ENCODE measurements at places on chromosomes 5 and 9.
A peak's percentile ranks its signal among the peaks of the same experiment; 100 is the strongest.

- H3K4me3 ChIP-seq, result no peak overlapping the region
- peaks cover 10% of the 10 kb centered on the region for H3K4me1 ChIP-seq
- no peak overlapping the region for H3K27ac ChIP-seq
- no peaks in the 10 kb centered on the region for H3K27me3 ChIP-seq
- DNase-seq, result no peak
Measured at GRCh38 chr9:35763803-35764202, 9.7 kb upstream of the MSMP start.

GRCh38 chr9:89634995-89635742 lies 30.4 kb downstream of the GADD45G start:
- no peak for DNase-seq
- no peaks in the 10 kb centered on the region for H3K27me3 ChIP-seq
- H3K27ac ChIP-seq, result no peak overlapping the region
- H3K4me1 ChIP-seq, result peaks cover 8% of the 10 kb centered on the region
- no peak overlapping the region for H3K4me3 ChIP-seq

- H3K4me3 ChIP-seq, result peak within 1 kb of the TSS; percentile 85
- H3K4me1 ChIP-seq, result peaks cover 20% of the 10 kb centered on the region
- H3K36me3 ChIP-seq, result no peaks in the 10 kb centered on the region
- H3K27ac ChIP-seq, result peak within 1 kb of the TSS; percentile 93
- peak; percentile 76 for DNase-seq
- H3K27me3 ChIP-seq, result no peaks in the 10 kb centered on the region
Measured at GRCh38 chr5:65721720-65722574, at the start of the genes NLN and SGTB. Gene NLN (plus strand): TSS chr5:65722205. CDS start chr5:65722374, 169 bp downstream. Gene SGTB (minus strand): TSS chr5:65722109. CDS start chr5:65720807, 1,302 bp downstream.

DNA sequence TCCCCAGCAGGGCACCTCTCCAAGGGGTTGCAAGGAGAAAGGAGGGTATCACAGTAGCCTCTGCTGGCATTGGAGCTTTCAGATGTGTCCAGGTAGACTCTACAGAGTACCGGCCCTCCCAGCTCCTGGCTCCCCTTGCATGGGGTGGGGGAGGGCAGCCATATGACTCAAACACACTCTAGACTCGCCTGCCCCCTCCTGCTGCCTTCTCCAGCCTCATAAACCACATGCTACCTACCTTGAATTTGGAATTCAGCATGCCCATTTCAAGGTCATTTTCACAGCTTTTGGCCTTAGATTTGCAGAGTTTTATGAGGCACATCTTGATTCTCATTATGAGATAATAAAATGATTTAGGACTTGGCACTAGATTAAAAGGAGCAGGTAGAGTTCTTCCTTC lies 32.8 kb upstream of the SMIM32 start:
- no peaks in the 10 kb centered on the region for H3K4me1 ChIP-seq
- H3K27me3 ChIP-seq, result peaks cover 59% of the 10 kb centered on the region
- no peak overlapping the region for H3K4me3 ChIP-seq

GRCh38 chr5:104096451-104096850 lies 533.9 kb upstream of the NUDT12 start:
- no peak overlapping the region for H3K4me3 ChIP-seq
- H3K36me3 ChIP-seq, result no peaks in the 10 kb centered on the region
- peaks cover 34% of the 10 kb centered on the region for H3K4me1 ChIP-seq
- no peak for DNase-seq
- no peaks in the 10 kb centered on the region for H3K27me3 ChIP-seq

GRCh38 chr9:9170439-9171134 lies 1371.0 kb upstream of the DMAC1 start:
- no peak for DNase-seq
- H3K27ac ChIP-seq, result no peak overlapping the region
- H3K4me3 ChIP-seq, result no peak overlapping the region
- H3K4me1 ChIP-seq, result peaks cover 7% of the 10 kb centered on the region
- H3K27me3 ChIP-seq, result peaks cover 2% of the 10 kb centered on the region

DNA sequence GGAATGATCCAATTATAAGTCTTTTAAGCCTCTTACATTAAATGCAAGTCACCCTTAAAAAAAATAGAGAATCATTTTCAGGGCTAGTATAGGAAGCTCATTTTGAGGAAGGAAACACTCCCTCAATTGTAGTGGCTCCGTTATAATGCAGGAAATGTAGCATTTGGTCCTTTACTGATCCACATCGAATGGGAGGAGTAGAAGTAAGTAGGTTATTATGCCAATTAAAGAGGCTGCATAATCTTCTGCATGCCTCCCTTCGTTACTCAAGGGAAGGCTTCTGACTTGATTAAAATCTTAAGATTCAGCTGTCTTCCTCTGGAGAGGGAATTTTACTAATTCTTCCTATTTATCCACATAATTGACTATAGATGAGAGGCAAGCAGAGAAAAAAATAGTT lies 579.2 kb upstream of the COX7C start:
- no peak overlapping the region for H3K4me3 ChIP-seq
- H3K36me3 ChIP-seq, result no peaks in the 10 kb centered on the region
- H3K27ac ChIP-seq, result no peak overlapping the region
- H3K27me3 ChIP-seq, result no peaks in the 10 kb centered on the region
- DNase-seq, result no peak

GRCh38 chr5:141513627-141514329 lies 24.9 kb downstream of the PCDHGC5 start:
- peak overlapping the region; percentile 95 for H3K27ac ChIP-seq
- H3K4me3 ChIP-seq, result peak overlapping the region; percentile 79
- no peaks in the 10 kb centered on the region for H3K27me3 ChIP-seq
- peaks cover 12% of the 10 kb centered on the region for H3K36me3 ChIP-seq
- peak; percentile 81 for DNase-seq
- peaks cover 50% of the 10 kb centered on the region for H3K4me1 ChIP-seq

DNA sequence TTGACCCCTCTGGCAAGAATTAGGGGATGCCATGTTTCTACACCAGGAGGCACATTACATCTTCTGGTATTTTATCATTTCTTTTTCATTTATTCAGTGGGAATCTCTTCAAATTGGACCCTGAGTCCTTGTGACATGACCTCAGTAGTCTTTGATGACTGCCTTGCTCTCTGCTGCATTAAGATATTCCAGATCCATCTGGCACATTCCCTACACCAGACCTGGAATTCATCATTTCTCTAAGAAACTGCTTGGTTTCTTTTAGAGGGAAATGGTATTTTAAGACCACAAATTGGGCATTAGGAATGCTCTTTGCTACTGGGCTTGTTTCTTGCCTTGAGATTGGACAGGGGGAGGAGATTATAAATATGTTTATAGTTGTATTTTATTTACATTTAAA lies 61.0 kb downstream of the GALNT10 start:
- H3K4me1 ChIP-seq, result peaks cover 6% of the 10 kb centered on the region
- no peaks in the 10 kb centered on the region for H3K27me3 ChIP-seq
- no peak overlapping the region for H3K27ac ChIP-seq
- DNase-seq, result no peak

GRCh38 chr5:177980743-177981151 lies 15.3 kb downstream of the PROP1 start:
- peaks cover 7% of the 10 kb centered on the region for H3K4me1 ChIP-seq
- no peak overlapping the region for H3K4me3 ChIP-seq
- no peaks in the 10 kb centered on the region for H3K36me3 ChIP-seq
- no peak for DNase-seq

GRCh38 chr9:90903766-90904424 lies 102.3 kb downstream of the SYK start:
- DNase-seq, result no peak
- no peak overlapping the region for H3K4me3 ChIP-seq
- no peaks in the 10 kb centered on the region for H3K4me1 ChIP-seq
- H3K27me3 ChIP-seq, result no peaks in the 10 kb centered on the region

- H3K4me1 ChIP-seq, result no peaks in the 10 kb centered on the region
- H3K27me3 ChIP-seq, result peaks cover 10% of the 10 kb centered on the region
- no peak overlapping the region for H3K4me3 ChIP-seq
- H3K27ac ChIP-seq, result no peak overlapping the region
- no peaks in the 10 kb centered on the region for H3K36me3 ChIP-seq
Measured at GRCh38 chr5:152514827-152515397, 109.8 kb upstream of the NMUR2 start.

- H3K27ac ChIP-seq, result peak overlapping the region; percentile 83
- no peaks in the 10 kb centered on the region for H3K27me3 ChIP-seq
Measured at GRCh38 chr9:114172981-114173833, 17.9 kb downstream of the COL27A1 start.

- H3K27ac ChIP-seq, result no peak overlapping the region
- no peak for DNase-seq
- H3K27me3 ChIP-seq, result peaks cover 1% of the 10 kb centered on the region
Measured at GRCh38 chr5:88875341-88876234, 7.4 kb downstream of the MEF2C start.

- no peak overlapping the region for H3K4me3 ChIP-seq
- H3K36me3 ChIP-seq, result peaks cover 4% of the 10 kb centered on the region
- DNase-seq, result no peak
- no peak overlapping the region for H3K27ac ChIP-seq
- H3K4me1 ChIP-seq, result peaks cover 4% of the 10 kb centered on the region
- peaks cover 2% of the 10 kb centered on the region for H3K27me3 ChIP-seq
Measured at GRCh38 chr9:101126556-101126955, 98.0 kb downstream of the PLPPR1 start.

DNA sequence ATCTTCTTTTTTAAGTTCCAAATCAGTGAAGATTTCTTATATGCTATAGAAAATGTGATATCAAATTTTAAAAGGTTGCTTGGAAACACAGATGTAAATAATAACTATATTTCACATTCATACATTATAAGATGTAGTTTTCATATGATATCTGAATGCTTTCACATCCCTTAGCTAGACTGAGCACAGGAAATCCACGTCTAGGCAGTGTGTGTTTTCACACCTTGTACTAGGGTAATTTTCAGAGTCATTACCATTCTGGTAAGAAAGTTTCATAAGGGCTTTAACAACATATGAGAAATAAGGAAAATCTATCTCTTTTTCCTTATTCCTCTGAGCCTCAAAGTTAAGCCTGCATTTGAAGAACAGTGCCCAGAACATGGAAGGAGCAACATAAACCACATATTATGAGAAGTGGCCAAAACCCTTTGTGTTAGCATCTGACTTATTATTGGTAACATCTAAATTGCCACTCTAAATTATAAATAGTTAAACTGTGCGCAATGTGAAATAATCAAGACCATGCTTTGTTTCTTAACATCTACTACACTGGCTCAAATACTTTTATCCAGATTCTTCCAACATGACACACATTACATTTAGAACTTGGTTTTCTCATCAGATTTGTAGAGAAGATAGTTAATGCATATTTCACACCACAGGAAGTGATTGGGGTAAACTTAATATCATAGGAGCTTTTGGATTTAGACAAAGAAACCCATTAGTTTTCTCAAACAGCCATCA lies 113.3 kb downstream of the PPP2R2B start:
- peaks cover 4% of the 10 kb centered on the region for H3K36me3 ChIP-seq
- H3K4me1 ChIP-seq, result peaks cover 41% of the 10 kb centered on the region
- no peaks in the 10 kb centered on the region for H3K27me3 ChIP-seq
- no peak overlapping the region for H3K4me3 ChIP-seq
- no peak for DNase-seq

- H3K27me3 ChIP-seq, result no peaks in the 10 kb centered on the region
- H3K4me1 ChIP-seq, result peaks cover 6% of the 10 kb centered on the region
- no peak overlapping the region for H3K4me3 ChIP-seq
- no peak for DNase-seq
- H3K36me3 ChIP-seq, result no peaks in the 10 kb centered on the region
- no peak overlapping the region for H3K27ac ChIP-seq
Measured at GRCh38 chr5:64269164-64269563, 103.5 kb downstream of the RNF180 start.

- no peaks in the 10 kb centered on the region for H3K36me3 ChIP-seq
- no peak overlapping the region for H3K27ac ChIP-seq
- H3K4me1 ChIP-seq, result peaks cover 12% of the 10 kb centered on the region
- H3K27me3 ChIP-seq, result peaks cover 7% of the 10 kb centered on the region
Measured at GRCh38 chr9:122158202-122158601, 1.4 kb downstream of the NDUFA8 start.

DNA sequence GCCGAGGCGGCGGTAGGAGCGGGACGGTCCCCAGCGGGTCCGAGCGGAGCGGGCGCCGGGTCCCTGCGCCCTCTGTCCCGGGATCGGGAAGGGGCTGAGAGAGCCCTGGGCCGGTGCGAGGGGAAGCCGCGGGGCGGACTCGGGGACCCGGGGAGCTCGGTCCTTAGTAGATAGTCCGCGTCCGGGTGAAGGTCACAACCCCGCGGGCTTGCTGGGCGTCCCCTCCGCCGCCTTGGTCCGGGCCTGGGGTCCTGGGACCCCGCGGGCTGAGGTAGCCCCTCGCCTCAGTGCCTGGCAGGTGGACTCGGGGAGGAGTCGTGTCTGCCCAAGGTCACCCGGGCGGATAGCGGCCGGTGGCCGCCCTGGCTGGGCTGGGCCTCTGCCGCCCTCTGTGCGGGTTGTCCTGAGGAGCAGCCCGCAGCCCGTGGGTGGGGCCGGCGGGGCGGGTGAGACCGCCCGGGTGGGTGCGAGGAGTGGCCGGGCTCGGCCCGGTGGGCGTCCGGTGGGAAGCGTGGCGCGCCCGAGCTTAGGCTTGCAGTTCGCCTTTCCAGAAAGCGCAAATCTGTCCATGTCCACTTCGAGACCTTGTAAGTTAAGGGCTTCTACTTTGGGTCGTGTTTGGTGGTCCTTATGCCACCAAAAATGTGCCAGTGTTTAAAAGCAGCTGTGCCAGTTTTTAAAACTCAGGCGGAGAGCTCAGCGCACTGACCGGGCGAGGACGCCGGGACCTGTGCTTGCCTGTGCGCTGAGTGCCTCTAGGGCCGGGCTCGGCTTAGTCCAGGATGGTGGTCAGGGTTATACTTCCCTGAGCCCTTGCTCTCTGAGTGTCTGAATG lies 554 bp downstream of the SDHA start:
- DNase-seq, result peak; percentile 49
- H3K36me3 ChIP-seq, result peaks cover 12% of the 10 kb centered on the region
- peak overlapping the region; percentile 92 for H3K4me3 ChIP-seq
- H3K4me1 ChIP-seq, result peaks cover 35% of the 10 kb centered on the region
- no peaks in the 10 kb centered on the region for H3K27me3 ChIP-seq
- H3K27ac ChIP-seq, result peak overlapping the region; percentile 93

DNA sequence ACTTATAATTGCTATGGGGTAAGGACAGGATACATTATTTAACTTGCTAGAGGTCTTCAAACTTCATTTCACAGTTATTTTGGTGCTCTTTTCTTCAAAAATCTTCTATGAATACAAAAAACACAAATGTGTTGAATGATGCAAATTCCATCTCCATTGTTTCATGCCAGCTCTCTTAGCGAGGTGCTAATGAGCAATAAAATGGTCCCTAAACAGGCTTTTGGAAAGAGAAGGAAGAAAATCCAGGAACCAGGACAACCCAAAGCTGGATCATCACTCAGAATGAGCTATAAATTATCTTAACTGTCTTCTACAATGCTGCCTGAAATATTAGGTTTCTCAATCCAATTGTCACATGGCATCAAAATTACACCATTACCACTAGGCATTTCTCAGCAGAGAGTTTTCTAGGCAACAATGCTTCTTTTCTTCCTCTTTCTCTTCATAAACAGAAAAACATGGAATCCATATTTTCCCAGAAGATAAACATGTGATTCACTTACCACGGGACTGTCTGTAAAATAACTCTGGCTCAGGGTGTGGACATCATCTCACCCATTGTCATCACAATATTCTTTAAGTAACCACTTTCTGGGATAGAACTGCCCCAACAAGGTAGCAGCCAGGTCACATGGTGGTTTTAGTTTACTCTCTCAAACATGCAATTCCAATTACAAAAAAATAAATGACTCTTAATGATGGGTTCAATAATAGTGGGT lies 249.4 kb downstream of the NPR3 start:
- H3K27ac ChIP-seq, result no peak overlapping the region
- H3K36me3 ChIP-seq, result no peaks in the 10 kb centered on the region
- no peak for DNase-seq
- no peaks in the 10 kb centered on the region for H3K27me3 ChIP-seq
- no peak overlapping the region for H3K4me3 ChIP-seq
